NCI-H1436 (cell line): ENCODE measurements at places on chromosomes 3 and 15.

GRCh38 chr3:9020426-9020825 lies 57.2 kb upstream of the RAD18 start:
- no peak for DNase-seq

GRCh38 chr3:18559331-18559842 lies 134.2 kb upstream of the SATB1 start:
- no peak for DNase-seq

DNA sequence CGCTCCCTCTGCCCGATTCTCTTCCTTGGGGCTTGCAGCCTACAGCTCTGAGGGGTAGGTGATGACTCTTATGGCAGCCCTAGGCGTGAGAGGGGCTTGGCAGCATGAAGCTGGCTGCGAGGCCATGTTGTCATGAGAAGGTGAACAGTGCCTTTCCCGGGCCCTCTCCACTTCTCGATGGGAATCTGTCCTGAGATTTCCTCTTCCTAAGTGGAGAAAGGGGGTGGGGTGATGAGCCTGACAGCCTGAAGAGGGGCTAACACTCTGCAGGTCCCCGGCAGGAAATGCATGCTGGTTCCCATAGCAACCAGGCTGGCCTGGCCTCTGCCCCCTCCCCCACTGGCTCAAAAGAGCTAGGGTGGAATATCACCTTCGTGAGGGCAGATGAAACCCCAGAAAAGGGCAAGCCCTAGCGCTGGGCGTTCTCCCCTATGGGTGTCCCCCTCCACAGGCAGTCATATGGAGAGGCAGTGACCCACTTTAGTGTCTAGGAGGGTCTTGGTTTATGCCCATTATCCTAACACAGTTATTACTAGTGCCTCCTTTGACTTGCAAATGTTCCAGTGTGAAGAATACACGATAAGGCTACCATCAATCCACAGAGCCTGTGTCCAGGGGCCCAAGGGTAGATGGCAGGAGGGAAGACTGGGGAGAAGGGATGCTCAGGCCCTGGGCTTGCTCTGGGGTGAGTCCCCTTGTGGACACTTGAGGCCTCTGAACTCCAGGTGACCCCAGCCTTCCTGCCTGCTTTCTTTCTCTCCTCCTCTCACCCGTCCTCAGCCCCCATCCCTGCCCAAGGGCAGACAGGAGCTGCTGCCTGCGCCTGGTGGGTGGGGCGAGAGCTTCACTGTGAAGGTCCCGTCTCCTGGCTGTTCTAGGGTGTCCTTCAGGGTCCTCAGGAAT lies 13.2 kb downstream of the EPHB3 start:
- DNase-seq = peak; percentile 15

DNA sequence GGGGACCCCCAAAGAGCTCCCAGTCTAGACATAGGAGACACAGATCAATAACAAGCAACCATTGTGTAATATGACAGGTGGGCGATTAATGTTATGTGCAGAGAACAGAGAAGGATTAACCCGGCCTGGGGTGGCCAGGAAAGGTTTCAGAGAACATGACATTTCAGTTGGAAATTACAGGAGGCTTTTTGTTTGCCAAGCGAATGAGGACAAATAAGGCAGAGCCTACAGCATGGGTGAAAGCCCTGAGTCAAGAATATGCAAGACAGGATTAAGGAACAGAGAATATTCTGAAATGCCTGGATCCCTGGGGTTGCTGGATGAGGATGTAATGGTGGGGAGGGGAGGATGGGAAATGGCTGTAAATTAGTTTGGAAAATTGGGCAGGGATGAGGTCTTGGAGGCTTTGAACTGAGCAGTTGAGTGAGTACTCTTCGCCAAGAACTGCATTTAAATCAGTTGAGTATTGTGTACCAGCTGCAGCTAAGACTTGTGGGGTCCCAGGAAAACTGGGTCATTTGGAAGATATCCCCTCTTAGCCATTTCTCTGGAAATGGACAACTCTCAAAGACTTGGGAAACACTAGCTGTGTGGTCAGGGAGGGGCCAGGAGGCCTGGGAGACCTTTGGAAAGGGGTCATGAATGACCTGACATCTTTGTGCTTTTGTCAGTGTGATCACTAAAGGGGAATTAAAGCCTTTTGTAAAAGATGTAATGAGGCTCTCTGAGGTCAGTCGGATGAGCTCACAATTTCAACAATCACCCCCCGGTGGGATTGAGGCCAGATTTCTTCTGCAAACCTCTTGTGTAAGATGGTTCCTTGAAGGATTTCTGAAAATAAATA lies 198.6 kb upstream of the NR2E3 start:
- no peak for DNase-seq

DNA sequence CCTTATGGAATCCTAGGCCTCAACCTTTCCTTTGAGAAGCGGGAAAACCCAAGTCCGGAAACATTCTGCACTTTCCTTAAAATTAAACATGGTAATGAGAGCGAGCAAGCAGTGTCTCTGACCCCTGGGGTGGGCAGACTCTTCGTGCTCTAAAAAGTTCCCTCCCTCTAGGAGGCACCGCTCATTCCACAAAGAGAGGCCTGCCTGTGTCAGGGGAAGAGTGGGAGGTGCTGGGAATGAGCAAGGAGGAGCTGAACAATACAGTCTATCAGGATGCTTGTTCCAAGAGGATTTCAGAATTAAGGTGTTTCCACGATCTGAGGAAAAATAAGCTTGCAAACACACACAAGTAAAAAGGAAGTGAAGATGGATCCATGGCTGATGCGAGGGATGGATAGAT lies 6.0 kb upstream of the RLBP1 start:
- no peak for DNase-seq

- no peak for DNase-seq
Measured at GRCh38 chr3:52218026-52218425, 7.4 kb downstream of the TLR9 start.

- no peak for DNase-seq
Measured at GRCh38 chr15:43492266-43492665, 690 bp downstream of the TP53BP1 start.

GRCh38 chr3:120649830-120650233 lies 32.2 kb downstream of the HGD start:
- no peak for DNase-seq

DNA sequence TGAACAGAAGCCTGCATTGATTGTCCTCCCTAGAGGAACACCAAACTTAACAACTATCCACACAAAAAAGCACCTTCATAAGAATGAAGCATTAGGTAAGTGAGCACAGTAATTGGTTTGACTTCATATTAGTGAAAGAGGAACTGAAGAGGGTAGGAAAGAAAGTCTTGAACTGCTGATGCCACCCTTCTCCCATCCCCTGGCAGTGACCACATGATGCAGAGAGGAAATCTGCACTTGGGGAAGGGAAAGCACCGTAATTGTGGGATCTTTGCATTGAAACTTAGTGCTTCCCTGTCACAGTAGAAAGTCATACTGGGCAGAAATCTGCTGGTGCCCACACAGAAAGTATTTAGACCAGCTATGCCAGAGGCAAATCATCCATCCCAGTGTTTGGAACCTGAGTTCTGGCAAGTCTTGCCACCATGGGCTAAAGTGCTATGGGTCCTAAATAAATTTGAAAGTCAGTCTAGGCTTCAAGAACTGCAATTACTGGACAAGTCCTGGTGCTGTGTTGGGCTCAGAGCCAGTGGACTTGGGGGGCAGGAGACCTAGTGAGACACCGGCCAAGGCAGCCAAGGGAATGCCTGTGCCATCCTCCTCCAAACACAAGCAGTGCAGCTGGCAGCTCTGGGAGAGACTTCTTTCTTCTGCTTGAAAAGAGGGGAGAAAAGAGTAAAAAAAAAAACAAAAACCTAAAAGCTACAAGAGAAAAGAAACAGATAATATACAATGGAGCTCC lies 63.6 kb downstream of the SLC15A2 start:
- no peak for DNase-seq

- no peak for DNase-seq
Measured at GRCh38 chr15:98667521-98668179, 19.3 kb downstream of the IGF1R start.

DNA sequence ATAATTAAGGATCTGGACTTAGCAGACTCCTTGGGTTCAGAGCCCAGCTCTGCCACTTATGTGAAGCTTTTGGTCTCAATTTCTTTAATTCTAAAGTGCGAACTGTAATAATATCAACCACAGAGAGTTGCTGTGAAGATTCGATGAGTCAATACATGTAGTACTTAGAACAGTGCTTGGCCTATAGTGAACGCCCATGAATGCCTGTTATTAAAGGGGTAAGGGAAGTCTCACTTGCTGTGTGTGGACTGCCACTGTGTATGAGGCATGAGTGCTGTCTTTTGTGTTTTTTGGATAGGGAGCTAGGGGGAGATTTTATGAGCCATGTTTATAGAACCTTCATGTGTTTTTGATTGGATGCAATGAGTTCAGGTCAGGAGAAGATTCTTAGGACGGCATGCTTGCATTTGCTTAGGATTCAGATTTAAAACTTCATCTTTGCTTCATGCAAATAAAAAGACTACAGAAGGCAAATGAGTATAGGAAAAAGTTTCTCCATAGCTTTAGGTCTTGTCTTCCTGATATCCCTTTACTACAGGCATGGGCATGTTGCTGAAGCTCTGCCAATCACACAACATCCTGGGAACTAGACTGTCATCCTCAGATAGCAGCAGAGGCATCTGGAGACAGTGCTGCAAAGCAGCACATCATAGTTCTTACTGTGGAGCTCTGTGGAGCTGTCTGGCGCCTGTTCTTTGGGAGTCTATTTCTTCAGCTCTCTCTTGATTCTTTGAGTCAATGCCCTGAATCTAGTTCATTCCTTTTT lies 50.0 kb downstream of the PLS1 start:
- DNase-seq = no peak

- no peak for DNase-seq
Measured at GRCh38 chr3:24540821-24541220, 46.2 kb upstream of the THRB start.

GRCh38 chr15:50182219-50183013 lies 420 bp downstream of the SLC27A2 start:
- peak; percentile 43 for DNase-seq

GRCh38 chr15:26632500-26632899 lies 140.4 kb downstream of the GABRB3 start:
- DNase-seq = no peak

GRCh38 chr3:138338811-138339210 lies 9.2 kb upstream of the NME9 start:
- no peak for DNase-seq

GRCh38 chr15:85618956-85619491 lies 175.7 kb downstream of the KLHL25 start:
- no peak for DNase-seq

DNA sequence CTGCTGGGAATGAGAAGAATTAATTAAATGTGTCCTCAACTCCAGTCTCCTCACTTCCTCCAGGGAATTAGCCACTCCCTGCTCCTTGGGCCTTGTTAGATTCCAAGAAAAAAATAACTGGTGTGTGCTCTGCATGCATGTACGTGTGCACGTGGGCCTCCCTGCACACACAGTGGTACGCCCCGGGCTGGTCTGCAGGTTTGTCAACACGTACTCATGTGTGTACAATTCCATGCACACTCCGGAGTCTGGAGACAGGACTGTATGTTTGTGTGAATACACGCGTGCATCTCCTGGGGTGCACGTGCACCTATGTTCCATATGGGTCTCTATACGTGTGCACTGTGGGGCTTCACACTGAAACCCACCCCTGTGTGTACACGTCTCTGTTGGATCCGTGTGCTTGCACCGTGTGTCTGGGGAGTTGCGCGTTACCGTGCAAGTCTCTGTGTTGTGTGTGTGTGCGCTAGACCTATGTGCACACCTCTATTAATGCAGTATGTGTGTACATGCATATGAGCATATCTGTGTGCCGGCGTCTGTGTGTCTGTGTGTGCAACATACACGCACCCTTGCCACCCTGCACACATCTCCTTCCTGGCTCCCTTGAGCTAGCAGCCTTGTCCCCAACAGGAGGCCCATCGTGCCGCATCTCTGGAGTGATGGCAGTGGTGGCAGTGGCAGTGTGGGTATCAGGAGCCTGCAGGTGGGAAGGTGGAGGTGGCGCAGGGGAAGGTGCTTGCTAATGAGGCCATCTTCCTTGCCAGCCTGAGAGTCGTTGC lies 210.1 kb downstream of the TBC1D2B start:
- no peak for DNase-seq

GRCh38 chr3:23824699-23825444 lies 19.1 kb downstream of the UBE2E1 start:
- no peak for DNase-seq

- DNase-seq = no peak
Measured at GRCh38 chr3:69930564-69930963, 69.0 kb upstream of the SAMMSON start.

GRCh38 chr3:148464246-148464645 lies 233.5 kb upstream of the AGTR1 start:
- no peak for DNase-seq

- no peak for DNase-seq
Measured at GRCh38 chr3:128073807-128074206, 21.6 kb downstream of the SEC61A1 start.

DNA sequence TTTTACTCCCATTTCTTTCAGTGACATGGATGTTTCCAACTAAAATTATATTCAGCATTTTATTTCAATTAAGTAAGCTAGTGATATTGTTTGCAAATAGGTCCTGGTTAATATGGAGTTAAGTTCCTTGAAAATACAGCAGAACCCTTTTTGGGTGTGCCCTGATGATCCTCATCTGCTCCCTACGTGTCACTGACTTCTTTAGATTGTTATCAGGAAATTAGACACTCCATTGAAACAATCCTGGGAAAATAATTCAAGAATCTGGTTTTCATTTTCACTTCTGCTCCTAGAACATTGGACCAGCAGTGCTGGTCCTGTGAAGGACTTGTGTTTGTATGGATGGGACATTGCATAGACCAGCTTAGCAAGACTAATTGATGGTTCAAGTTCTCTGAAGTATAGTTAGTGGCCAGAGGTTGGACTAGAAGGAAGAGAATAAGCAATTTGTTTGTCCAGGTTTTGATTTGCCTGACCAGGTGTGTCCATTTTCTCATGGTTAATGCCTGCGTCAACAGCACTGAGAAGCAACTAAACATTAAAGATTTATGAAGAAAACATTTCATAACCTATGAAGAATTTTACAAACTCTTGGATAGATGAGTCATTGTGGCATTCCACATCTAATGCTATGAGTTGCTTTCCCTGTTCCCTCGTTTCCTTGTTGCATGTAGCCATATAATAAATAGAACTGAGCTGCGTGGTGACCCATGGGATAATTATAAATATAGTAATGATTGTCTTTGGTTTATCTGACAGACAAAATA lies 95.8 kb downstream of the ZPLD1 start:
- DNase-seq = no peak

DNA sequence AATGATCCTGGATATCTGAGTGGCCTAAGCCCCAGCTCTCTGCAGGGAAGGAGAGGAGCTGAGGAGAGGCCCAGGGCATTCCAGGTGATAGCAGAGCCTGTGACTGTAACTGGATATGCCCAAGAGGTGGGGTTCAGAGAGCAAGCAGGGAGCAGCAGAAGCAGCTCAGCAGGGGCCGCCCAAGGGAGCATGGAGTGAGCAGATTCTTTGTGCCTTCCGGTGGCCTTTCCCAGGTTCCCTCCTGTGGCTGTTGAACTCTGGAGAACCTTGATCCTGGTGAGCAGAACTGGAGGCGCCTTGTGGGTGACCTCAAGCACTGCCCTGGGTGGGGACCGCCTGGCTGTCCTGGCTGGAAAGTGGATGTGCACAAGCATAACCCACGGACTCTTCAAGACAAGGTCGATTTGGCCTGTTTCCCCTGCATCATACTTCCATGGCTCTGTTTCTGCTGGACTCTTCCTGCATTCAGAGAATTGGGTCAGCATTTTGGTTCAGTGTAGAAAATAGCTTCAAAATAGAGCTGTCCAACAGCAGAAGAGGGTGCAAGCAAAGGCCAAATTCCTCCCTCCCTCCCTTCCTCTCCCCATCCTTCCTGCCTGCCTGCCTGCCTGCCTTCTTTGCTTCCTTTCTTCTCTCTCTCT lies 76.1 kb downstream of the ARNT2 start:
- DNase-seq = no peak

GRCh38 chr15:64716452-64716851 lies 58.9 kb downstream of the RBPMS2 start:
- DNase-seq = no peak

GRCh38 chr3:135238871-135239614 lies 444.0 kb downstream of the EPHB1 start:
- DNase-seq = peak; percentile 26
